Nucleus accumbens (tissue), 56 donors: ENCODE measurements at places on chromosomes 3 and 15.

- DNase-seq = no peak
Observed at GRCh38 chr15:41810651-41811431, 17.1 kb upstream of the JMJD7 start.

GRCh38 chr15:25171856-25172687 lies 217.3 kb downstream of the SNRPN start:
- DNase-seq = no peak

DNA sequence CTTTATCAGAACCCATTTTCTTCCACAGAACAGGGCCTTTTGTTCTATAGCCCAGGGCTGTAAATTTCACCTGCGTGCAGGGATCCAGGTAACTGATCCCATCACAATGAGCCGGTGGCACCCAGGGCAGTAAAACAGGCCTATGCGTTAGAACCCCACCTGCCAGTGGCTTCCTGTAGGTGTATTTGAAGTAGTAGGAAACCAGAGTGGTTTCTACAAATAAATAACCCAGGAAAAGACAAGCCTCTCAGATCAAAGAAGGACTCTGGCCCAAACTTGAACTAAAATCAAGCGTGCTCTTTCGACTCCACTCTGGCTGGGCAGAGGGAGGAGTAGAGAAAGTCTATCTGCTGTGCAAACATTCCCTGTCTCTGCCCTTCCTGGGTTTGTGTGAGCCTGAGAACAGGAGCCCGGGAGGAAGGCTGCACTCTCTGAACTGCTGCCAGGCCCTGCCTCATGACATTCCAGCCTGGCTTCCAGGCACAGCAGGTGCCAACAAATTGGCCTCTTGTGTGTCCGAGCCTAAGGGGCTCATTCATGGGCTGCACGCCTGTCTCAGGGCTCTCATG lies 77.7 kb downstream of the CEMIP start:
- DNase-seq = no peak

- DNase-seq = peak; percentile 32
Observed at GRCh38 chr3:10577486-10577885, 72.1 kb upstream of the ATP2B2 start.

DNA sequence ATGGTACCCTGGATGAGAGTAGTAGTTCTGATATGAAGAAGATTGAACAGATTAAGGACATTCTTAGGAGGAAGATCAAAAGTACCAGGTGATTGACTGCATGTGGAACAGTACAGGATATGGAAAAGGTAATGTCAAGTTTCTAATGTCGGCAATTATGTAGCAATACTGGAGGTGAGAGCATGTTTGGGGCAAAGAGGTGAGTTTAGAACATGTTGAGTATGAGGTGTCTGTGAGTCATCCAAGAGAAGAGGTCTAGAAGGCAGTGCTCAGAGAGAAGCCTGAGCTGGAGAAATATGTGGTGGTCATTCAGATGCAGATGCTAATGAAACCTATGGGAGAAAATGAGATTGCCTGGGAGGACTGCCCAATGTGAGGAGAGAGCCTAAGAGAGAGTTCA lies 305.6 kb downstream of the ZBTB20 start:
- DNase-seq = no peak

- no peak for DNase-seq
Observed at GRCh38 chr3:93969997-93970396, 3.7 kb downstream of the PROS1 start.

GRCh38 chr3:41163006-41163405 lies 36.3 kb upstream of the CTNNB1 start:
- no peak for DNase-seq

- DNase-seq = no peak
Observed at GRCh38 chr3:83235180-83235814, 1473.9 kb upstream of the GBE1 start.
